ENCODE measurements at places on chromosomes 6 and 20.

DNA sequence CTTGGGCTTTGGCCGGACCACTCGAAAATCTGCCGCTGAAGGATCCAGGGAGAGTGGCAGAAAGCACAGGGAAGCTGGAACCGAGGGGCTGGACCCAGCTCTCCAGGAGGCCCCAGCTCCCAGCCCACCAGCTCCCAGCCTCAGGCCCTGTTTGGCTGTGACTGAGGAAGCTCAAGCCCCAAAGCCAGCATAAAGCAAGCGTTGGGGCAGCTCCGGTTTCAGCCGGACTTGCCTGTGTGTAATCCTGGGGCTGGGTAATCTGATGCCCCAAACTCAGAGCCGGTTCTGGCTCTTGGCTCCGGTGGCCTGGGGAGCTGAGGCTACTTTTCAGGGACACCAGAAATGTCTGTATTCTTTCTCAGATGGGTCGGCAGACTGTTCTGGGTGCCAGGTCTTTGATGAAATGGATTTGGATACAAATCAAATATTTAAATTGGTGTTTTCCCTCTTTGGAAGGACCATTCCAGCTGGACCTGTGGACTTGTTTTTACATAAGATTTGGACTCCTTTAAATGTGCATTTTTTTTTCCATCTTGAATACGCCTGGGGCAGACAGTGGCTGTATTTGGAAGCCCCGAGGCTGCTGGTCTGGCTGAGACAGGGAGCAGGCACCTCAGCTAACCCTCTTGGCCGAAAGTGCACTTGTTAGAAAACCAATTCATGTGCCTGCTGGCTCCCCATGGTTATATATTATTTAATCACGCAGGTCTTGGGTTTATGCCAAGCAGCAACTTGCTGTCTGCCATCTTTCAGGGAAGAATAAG, 29.7 kb downstream of the RPP40 start:
- DNase-seq = no peak

- peak; percentile 81 for DNase-seq
These were observed 987 bp upstream of the QKI start for GRCh38 chr6:163413345-163414116.

DNA sequence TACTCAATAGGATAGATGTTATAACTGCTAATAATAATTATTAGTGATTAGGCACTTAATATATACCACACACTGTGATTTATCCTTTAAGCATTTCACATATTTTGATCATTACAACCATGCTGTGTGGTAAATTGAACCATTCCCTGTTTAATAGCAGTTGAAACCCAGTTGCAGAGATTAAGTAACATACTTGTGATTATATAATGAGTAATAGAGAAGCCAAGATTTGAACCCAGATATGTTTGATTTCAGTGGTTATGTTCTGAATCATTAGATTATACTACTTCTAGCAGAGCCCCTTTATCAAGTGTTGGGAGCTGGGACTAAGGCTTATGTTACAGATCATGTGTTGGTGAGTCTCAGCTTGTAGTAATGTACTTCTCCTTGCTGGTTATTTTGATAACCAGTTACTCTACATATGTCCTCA, 44.1 kb downstream of the STK4 start:
- DNase-seq = no peak

DNA sequence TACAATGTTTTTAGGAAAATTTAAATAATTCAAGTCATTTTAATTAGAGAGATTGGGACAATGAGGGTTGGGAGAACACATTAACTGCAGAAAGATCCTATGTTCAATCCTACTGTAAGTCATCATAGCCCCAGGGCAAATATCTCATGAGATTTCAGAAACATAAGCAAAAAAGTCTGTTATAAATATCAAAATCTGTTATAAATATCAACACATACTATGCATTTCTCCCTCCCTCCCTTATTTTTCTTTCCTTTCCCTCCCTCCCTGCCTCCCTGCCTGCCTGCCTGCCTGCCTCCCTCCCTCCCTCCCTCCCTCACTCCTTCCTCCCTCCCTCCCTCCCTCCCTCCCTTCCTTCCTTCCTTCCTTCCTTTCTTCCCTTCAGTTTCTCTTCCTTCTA, 267.3 kb upstream of the SASH1 start:
- DNase-seq = no peak

DNA sequence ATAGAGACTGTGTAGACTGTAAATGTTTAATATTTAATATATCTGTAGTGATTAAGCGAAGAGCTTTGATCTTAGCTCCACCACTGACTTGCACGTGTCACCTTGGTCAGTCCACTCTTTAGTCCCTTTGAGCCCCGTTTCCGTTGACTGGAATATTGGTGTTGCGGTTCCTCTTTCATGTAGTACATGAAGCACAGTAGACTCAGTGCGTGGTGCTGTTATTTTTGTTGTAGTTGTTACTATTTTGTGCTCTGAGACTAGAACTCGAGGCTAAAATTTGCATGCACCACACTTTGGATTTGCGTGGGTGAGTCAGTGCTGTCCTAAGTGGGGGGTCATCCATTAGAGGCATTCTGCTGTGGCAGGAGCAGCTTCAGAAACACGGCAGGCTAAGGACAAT, 291.4 kb downstream of the QKI start:
- no peak for DNase-seq

DNA sequence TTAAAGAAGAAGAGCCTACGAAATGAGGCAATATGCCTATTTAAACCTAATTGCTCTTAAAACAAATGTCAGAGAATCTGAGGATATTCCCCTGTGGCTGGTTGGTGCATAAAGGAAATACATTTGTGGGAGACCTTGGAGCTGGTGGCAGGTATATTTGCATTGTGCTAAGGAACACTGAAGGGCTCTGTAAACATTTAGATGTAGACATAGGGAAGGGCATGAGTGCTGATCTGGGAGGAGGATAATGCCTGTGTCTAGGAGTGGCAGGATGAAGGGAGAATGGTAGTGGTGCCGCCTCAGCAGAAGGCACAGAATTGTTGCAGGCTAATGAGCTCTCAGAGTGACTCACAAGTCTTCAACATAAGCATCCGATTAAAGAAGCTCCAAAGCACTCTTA, 85.8 kb downstream of the CD164 start:
- DNase-seq = no peak

DNA sequence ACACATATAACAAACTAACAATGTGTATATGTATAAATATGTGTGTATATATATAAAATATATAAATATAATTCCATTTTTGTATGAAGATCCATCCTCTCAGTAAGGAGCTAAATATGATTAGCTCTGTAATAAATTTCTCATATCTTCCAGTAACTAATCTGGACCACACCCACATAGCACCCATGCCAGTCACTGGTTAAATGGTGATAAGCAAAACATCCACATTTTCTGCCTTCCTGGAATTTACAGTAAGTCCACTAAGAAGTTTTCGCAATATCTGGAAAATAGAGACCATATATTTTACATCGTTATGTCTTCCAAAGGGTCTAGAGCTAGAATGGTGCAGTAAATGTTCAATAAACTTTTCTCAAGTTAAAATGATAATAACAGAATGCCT, 151.5 kb upstream of the STMND1 start:
- no peak for DNase-seq

DNA sequence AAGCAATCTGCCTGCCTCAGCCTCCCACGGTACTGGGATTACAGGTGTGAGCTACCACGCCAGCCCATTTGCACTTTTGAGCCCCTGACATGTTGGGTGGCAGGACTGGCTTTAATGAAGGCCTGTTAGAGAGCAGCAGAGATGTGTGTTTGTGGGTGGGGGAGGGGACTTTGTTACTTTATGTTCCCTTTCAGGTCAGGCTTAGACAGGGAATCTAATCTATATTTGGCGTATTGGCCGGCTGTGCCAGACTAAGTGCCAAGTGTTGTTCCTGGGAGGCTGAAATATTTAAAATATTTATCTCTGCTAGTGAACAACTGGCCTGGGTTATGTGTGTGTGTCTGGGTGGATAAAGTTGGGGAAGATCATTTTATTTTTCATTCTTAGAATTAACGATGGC, 6.1 kb downstream of the GMPR start:
- DNase-seq = no peak

GRCh38 chr20:22826306-22827230, 208.5 kb upstream of the SSTR4 start:
- DNase-seq = no peak

GRCh38 chr6:6417475-6417874, 97.0 kb upstream of the F13A1 start:
- DNase-seq = no peak

DNA sequence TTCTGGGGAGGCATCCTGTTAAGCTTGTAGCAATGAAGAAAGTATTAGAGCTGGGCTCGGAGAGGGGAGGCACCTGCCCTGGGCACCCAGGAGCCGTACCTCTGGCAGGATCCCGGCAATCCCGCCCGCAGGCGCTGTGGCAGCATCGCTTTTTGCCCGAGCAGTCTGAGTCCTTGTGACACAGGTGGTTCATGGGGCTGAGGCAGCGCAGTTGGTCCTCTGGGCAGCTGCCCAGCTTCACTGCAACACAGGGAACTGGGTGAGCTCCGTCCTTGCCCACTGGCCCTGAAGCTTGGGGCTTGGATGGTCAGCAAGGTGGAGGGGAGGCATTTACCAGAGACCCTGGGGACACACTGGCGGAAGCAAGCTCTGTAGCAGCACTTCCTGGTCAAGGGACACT, 4.7 kb downstream of the WFDC5 start:
- DNase-seq = no peak

- no peak for DNase-seq
These were observed 7.0 kb downstream of the MRPS18A start for GRCh38 chr6:43680308-43681200.

DNA sequence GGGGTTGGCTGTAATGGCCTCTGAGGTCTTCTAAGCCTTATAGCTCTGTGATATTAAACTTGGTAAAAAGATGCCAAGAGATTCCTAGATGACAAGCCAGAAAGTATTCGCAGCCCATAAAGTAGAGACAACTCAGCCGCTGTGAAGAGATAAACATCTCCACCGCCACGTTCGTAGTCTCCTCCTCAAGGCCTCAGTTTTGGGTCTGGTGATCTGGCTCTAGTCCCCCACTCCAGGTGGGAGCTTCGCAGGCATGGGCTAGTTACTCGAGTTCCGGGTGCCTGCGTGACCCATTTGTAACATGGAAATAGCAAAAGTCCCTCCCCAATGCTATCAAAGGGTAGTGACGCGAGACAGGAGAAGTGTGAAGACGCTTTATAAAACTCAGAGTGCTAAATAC, 28.3 kb upstream of the AFDN start:
- DNase-seq = no peak

DNA sequence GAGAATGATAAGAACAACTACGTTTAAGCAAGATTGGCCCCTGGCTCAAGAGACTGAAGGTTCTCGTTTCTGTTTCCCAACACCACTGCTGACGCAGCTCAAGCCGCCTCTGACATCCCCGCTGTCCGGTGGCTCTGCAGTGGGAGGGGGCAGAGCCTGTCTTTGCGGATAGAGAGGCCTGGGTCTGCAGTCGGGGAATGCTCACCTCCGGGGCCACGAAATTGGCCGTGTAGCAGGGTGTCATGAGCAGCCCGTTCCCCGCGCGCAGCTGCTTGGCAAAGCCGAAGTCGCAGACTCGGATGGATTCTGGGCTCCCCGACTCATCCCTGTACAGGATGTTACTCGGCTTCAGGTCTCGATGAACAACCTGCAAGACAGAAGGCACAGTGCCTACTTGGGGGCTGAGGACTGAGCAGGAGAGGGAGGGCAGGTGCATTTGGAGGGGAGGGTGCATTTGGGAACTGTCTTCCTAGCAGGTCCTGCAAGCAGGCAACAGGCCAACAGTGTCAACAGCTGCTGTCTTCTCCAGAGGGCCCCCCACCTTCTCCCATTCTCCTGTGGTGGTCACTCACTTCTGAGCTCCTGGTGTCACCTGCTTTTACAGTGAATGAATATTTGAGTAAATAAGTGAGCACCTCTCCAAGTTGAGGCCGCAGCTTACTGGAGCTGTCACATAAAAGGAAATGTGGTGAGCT, 40.5 kb upstream of the MPC1 start:
- no peak for DNase-seq

DNA sequence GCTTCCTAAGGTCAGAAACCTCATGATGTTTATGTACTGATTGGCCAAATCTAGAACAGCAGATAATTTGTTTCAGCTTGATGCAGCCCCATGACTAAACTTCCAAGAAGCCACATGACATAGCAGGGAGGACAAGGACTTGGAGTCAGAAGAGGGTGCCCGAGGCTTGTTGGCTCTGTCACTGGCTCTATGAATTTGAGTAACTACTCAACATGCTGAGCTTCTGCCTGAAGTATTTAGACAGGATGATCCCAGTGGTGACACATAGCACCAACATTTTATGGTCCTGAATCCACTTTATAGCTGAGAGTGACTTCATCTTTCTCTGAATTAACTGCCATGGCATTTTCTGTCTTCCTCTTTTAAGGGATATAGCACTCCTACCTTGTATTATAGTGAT, 13.5 kb upstream of the TBX18 start:
- no peak for DNase-seq

GRCh38 chr6:110355727-110356126, 2.4 kb downstream of the METTL24 start:
- no peak for DNase-seq

- no peak for DNase-seq
These were observed 18.4 kb upstream of the NUP153 start for GRCh38 chr6:17725083-17725482.

DNA sequence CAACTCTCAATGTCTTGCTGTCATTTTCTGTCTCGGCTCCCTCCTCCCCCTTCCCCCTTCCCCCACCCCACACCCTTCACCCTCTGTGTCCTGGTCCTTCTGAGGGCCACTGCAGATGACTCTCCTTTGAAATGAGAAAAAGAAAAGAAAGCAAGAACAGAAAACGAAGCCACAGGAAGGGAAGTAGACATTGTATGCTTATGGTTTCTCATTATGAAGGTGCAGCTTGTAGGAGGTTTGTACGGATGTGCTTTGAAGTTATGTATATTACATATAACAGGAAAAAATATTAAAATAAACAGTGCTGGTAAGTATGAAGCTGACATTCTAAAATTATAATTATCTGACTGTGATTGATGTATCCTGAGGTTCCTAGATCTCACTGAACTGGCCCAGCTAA, 6.3 kb upstream of the AAR2 start:
- DNase-seq = no peak

DNA sequence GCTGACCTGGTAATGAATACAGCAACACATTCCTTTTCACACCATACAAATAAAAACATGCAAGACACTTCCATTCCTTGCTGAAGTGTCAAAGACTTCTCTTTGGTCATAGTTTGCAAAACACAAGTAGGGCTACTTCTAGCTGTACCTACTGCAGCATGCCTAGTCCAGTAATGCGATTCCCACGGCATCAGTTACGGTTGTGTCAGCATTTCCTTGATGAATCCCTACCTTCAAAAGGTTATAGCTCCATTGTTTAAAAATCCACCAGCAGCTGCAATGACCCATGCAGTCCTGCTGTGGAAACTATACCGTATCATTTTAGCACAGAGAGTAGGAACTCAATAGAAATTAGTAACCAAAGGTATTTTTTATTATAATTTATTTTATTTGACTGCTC, 1371.5 kb downstream of the EPHA7 start:
- DNase-seq = no peak

All from stimulated activated naive CD4-positive, alpha-beta T cell treated with Interleukin-2 at 50 U/mL for 16 hours (primary cell).